ENCODE measurements at places on chromosomes 7 and 10. TPM values are rescaled to one million over a fixed set of nuclear protein-coding genes. Genes with fewer than 3 reads are reported as not detected.

RET gene
- total RNA-seq, result 0.46 TPM

HNRNPA2B1 gene
- 592 TPM for total RNA-seq

- H3K27me3 ChIP-seq, result no peaks in the 10 kb centered on the region
- H3K4me3 ChIP-seq, result peak overlapping the region; percentile 65
- DNase-seq, result peak; percentile 26
- H3K4me1 ChIP-seq, result peaks cover 22% of the 10 kb centered on the region
These were observed 314.2 kb upstream of the GNAI1 start for GRCh38 chr7:79820387-79820786.

RBP3 gene
- total RNA-seq, result not detected

ZNF804B gene
- not detected for total RNA-seq

- H3K27me3 ChIP-seq, result peaks cover 3% of the 10 kb centered on the region
- H3K4me3 ChIP-seq, result no peak overlapping the region
- no peak overlapping the region for H3K27ac ChIP-seq
- peaks cover 58% of the 10 kb centered on the region for H3K4me1 ChIP-seq
These were observed 13.4 kb upstream of the GLI3 start for GRCh38 chr7:42250411-42250810.

All from HFFc6 (cell line).